SW 1271 (cell line): ENCODE measurements at places on chromosomes 11 and 22.

- DNase-seq, result no peak
These were observed 38.8 kb downstream of the DKK3 start for GRCh38 chr11:11969380-11970215.

- no peak for DNase-seq
These were observed 150.2 kb downstream of the BRD1 start for GRCh38 chr22:49677495-49677889.

DNA sequence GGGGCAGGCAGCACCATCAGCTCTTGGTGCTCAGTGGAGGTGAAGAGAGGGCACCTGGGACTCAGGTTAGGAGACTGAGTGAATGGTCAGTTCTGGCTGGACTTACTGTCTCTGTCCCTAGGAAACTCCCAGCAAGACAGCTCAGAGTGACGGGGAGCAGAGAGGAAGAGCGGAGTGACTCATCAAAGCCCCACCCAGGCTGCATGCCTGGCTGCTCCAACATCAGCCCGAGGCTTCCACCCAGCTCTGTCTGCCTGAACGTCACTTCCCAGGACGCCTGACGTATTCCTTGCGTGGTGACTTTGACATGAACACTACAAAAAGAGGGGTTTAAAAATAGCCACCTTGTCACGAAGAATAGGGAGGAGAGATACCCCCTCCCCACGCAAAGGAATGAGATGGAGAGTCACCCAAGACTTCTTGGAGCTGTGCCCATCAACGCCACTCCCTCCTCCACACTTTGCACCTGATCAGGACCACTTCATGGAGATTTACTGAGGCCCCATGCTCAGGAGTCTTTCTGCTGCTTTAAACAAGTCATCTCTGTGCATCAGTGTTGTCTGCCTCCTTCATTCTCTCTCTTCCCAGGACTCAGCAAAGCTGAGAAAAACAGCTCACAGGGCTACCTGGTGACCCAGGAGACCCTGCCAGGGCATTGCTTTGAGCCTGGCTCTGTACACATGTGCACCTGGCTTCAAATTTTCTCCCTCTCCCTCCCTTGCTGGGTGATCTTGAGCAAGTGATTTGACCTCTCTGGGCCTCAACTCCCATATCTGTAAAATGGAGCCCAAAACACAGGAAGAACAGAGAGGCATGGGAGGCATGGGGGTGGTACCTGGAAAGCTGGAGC, 83.1 kb downstream of the MN1 start:
- peak; percentile 90 for DNase-seq

GRCh38 chr22:28021998-28022660, 103.1 kb upstream of the PITPNB start:
- no peak for DNase-seq

DNA sequence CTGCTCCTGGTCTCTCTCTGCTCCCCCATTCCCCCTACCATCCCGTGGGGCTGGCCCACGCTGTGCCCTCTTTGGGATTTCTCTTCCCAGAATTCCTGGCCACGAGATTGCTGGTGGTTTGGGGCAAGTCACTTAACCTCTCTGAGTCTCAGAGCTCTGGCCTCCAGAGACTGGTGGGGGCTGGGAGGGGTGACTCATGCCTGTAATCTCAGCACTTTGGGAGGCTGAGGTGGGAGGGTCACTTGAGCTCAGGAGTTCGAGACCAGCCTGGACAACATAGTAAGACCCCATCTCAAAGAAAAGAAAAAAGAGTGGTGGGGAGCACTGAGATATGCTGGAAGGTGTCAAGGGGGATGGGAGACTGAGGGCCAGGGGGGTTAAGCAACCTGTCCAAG, 18.3 kb downstream of the OTUB1 start:
- DNase-seq, result no peak

DNA sequence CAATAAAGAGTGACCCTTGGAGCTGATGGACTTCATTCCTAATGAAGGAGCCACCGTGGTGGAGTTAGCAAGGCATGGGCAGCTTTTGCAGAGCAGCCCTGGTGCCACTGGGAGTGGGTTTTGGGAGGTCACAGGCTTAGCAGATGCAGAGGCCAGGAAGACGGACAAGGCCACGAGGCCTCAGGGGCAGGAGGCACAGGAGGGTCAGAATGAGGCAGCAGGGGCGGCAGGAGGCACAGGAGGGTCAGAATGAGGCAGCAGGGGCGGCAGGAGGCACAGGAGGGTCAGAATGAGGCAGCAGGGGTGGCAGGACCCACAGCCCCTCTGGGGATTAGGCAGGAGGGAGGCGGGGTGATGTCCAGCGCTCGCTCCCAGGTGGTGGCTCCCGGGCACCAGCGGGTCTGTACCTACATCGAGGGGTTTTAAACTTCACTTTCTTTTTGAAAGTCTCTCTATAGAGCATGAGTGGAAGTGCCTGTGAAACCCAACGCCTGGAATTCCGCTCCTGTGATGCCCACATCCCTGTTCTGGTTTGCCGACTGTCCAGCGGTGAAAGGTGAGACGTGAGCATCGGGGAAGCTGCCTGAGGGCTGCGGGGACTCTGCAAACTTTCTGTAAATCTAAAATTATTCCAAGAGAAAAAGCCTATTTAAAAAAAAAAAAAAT, 521.6 kb downstream of the BRD1 start:
- DNase-seq, result no peak

DNA sequence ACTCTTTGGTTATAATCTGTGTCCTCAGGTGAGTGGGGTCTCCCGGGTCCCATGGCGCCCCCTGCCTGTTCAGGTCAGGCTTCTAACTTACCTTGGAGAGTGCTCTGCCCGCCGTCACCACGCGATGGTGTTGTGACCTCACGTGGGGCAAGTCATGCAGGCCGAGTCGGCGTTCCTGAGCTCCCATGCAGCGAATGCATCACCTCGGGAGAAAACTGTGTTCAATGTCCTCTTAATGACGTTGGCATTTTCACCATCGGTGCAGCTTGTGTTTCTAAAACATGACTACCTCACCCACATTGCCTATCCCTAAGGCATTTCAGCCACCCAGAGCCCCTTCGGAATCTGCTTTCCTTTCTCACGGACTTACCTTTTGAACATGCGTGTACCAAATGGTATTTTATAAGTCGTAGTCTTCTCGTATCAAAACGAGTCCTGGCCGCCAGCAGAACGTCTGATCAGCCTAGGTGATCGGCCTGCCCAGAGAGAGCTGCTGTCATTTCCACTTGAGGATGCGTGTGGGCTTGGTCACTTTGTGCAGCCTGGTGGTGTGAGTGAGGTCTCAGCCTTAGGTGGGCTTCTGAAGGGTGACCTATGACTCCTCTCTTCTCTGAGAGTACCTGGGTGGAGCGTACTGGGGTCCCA, 64.8 kb downstream of the TBC1D22A start:
- DNase-seq, result no peak

- DNase-seq, result no peak
These were observed 14.4 kb upstream of the BIRC2 start for GRCh38 chr11:102332611-102332994.

- no peak for DNase-seq
These were observed 59.3 kb downstream of the EHF start for GRCh38 chr11:34680206-34680605.

DNA sequence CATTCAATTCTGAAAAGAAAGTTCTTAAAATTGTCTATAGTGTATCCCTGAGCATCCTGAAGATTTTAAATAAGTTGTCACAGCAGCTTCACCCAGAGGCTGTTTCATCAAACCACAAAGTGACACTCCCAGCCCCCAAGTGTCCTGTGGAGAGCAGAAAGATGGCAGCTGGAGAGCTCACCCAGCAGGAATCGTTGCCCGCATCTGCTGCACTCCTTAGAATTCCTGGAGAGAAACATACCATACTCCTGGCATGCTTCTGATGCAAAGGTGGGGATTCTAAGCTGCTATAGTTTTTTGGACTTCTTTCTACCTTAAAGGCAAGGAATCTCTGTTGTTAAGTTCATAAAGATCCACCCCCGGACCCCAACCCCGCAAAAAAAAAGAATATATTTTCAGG, 13.5 kb upstream of the CYB5R2 start:
- DNase-seq, result no peak

DNA sequence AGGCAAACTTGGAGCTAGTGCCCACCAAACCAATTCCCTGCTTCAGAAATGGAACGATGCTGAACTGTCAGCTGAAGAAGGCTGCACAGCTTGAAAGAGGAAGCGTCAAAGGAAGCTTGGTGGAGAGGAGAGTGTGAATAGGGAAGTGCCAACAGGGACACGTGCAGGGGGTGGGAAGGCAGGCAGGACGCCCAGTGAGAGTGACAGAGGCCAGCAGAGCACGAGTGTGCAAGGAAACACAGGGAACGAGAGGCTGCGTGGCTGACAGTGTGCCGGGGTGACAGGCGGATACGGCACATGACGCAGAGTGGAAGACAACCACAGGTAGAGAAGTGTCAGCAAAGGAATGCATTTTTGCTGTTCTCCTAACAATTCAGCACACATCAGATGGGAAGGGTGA, 196.4 kb downstream of the LARGE1 start:
- no peak for DNase-seq

- no peak for DNase-seq
These were observed 1404.7 kb downstream of the BRD1 start for GRCh38 chr22:48422900-48423480.

DNA sequence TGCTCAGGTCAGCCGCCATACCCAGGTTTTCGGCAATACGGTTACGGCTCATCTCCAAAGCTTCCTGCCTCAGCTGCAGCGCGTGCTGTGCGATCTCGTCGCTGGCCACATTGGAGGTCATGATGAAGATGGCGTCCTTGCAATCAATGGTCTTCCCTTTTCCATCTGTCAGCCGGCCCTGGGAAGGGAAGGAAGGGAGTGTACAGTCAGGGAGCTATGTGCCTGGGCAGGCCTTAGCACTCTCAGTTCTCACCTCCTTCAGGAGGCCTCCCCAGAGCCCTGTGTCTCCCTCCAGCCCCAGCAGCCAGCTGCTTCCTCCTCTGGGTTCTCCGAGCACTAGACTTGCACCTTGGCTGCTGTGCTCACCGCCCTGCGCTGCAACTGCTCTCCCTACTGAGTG, 51.5 kb upstream of the PHOX2A start:
- no peak for DNase-seq

- DNase-seq, result no peak
These were observed 15.8 kb downstream of the TBRG1 start for GRCh38 chr11:124638500-124638899.

DNA sequence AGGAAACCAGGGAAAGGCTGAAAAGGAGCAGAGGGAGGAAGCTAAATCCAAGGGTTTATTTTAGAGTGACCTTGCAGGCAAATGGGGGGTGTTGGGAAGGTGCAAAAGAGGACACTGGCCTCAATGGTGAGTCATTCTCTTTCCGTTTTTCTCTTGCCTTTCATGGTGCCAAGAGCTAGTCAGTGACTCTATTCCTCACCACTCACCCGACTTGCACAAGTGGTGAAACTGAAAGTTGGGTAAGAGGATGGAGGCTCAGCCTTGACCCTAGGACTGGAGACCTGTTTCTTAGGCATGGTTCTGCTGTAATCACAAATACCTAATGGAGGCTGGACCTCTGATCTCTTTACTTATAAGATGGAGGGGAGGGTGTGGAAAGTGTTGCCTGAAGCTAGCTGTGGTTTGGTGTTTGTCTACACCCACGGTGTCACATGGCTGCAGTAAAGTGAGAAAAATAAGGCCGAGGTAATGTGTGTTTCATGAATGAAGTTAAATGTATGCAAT, 67.3 kb upstream of the CREB3L1 start:
- DNase-seq, result no peak

GRCh38 chr11:115428306-115428705, 75.9 kb downstream of the CADM1 start:
- no peak for DNase-seq

DNA sequence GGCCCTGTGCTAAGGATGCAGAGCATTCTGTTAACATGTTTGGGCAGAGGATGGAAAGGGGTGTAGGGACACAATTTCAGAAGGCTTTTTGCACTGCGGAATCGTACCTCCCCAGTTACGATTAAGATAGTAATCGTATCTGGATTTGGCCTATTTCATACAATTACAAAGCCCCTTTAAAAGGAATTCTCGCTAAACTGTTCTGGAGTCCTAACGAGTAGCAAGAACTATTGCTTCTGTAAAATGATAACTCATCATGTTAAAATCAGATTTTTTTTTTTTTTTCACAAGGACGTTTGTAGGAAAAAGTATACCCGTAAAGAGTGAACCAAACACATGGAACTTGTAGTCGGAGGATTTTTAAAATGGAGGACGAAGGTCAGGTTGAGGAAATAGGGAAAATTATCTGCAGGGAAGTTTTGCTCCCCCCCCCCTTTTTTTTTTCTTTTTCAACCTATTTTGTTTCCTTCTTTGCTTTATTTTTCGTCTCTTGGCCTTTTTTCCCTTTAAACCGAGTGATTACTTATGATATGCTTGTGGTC, 934 bp downstream of the HSD17B12 start:
- no peak for DNase-seq

- no peak for DNase-seq
These were observed 2.1 kb upstream of the MTFP1 start for GRCh38 chr22:30423301-30423958.

- no peak for DNase-seq
These were observed 94.5 kb downstream of the CD44 start for GRCh38 chr11:35233518-35233917.

- no peak for DNase-seq
These were observed 30.2 kb downstream of the ZBTB16 start for GRCh38 chr11:114089748-114090147.

GRCh38 chr11:65425971-65426838, 3.6 kb downstream of the NEAT1 start:
- no peak for DNase-seq

DNA sequence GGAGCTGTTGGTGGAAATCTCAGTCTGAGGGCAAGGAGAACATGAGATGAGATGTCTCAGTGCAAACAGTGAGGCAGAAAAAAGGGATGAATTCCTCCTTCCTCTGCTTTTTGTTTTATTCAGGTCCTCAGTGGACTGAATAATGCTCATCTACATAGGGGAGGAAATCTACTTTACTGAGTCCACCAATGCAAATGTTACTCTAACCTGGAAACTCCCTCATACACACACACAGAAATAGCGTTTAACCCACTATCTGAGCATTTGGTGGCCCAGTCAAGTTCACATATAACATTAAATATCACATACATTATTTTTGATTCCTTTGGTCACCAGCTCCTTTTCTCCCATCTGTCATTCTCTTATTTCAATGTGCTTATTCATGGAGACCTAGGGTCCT, 418.8 kb downstream of the TMEM135 start:
- DNase-seq, result no peak

DNA sequence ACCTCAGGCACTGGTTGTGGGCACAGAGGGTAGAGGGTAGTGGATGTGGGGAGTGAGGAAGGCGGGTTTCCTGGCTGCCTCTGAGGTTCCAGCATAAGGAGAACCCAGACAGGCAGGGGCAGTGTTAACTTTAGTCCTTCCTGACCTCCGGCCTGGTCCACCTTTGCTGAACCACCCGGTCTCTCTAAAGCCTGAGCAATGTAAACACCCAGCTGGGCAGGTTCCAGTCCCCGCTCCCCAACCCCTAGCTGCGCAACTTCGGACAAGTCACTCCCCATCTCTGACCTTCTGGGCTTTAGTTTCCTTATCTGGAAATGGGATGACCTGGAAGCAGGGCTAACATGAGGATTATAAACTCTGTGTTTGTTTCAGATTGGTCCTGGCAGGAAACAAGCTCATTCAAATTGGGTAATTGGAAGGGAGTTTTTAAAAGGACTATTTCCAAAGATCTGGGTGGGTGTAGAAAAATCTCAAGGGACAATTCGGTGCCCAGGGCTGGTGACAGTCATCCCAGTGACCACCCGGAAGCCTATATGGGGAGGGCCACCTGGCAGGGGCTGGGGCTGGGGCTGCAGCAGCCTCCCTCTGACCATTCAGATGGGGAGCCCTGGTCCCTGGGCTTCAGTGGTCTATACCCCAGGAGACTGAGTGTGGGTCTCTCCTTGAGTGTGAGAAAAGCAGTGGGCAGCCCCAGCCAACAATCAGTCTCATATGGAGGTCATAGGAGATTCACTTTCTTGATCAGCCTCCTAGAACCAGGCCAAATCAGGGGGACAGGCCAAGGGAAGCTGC, 108.3 kb upstream of the SYT13 start:
- DNase-seq, result no peak
